ENCODE measurements at places on chromosomes 4 and X.

- no peak for DNase-seq
These were observed 15.8 kb downstream of the DHRSX start for GRCh38 chrX:2484721-2485648.

- no peak for DNase-seq
These were observed at the start of gene RTL3 for GRCh38 chrX:78658845-78659744. RTL3 (minus strand) TSS chrX:78659328; CDS start chrX:78658420, 908 bp downstream.

DNA sequence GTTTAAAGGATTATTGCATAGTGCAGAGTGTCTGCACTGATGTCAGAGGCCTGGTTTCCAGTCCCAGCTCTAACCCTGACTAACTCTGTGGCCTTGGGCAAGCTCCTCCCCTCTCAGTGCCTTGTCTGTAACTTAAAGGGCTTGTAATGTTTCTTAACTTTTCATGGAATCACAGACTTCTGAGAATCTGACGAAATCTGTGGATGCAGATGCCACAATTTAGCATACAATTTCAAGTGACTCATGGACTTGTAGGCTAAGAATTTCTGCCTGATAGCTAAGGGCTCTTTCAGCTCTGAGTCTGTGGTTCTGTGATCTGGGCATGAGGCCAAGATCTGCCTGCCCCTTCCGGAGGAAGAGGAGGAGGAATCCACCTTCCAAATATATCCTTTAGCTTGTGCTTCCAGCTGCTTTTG lies 236.9 kb downstream of the AR start:
- no peak for DNase-seq

GRCh38 chr4:55762819-55763218 lies 56.8 kb upstream of the EXOC1L start:
- no peak for DNase-seq

GRCh38 chr4:104206784-104207183 lies 287.9 kb downstream of the CXXC4 start:
- DNase-seq, result no peak

DNA sequence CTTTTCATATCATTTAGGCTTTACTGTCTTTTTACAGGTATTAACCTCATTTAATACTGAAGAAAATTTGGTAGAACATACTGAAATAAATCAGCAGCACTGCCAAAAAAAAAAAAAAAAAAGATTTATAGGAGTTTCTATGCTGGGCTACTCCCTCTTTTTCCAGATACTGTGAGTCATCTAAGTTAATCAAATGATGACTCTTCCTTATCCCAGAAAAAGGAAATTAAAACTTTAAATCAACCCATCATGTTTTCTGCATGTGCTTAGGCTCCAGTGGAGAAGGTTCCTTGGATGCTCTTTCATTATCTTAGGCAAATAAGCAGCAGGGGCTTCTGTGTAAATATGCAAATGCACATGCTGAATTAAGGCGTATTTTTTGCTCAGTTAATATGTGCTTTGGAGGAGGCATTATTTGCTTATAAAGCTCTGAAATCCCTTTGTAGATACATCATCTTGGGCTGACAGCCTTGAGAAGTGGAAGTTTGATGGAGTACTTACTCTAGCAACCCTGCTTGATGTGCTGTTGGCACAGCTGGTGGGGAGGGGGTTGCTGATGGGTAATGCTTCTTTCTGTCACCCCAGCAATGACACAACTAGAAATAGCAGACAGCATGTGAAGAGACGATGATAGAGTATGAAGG lies 136.1 kb downstream of the C4orf33 start:
- DNase-seq, result no peak

DNA sequence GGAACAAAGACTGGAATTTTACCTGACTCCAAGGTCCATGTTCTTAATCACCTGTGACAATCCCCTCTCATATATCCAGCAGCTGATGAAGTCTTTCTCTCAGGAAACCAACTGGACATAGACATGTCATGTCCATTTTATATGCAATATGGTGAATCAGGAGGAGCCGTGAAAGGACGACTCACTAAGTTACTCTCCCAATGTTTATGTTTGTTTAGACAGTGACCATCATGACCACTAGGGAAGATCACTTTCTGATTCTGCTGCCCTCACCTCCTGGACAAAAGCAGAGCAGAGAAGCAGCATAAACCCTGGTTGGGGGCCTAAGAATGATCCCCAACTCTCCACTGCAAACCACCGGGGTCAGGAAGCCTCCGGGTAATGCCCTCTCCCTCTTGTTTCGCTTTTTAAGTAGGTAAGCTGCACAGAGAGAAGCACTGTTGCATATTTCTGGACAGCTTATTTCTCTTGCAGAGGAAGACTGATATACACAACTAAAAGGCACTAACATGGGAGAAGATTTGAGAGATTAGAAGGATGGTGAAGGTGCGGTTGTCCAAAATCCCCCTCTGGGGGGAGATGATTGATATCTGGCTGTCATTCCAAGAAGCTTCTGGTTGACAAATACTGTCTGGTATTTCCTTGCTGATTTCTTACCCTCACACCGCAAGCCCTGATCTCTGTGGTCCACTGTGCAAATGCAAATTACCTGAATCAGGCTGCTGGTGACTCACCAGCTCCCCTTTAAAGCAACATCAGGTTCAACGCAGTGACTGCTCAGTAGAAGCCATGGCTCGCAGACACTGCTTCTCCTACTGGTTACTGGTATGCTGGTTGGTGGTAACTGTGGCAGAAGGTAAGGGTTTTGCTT lies at the start of gene ODAPH:
Gene ODAPH (plus strand): TSS at position 773 of the 871 bp plus-strand sequence. CDS start 17 bp downstream, at position 790.
- no peak for DNase-seq

Data from NCI-H1930 (cell line).